ENCODE measurements at places on chromosomes 4 and X.

- DNase-seq = no peak
Observed at GRCh38 chr4:138241281-138242075, 671 bp downstream of the SLC7A11 start.

GRCh38 chrX:152946681-152947080 is 47.2 kb downstream of the PNMA5 start:
- DNase-seq = no peak

DNA sequence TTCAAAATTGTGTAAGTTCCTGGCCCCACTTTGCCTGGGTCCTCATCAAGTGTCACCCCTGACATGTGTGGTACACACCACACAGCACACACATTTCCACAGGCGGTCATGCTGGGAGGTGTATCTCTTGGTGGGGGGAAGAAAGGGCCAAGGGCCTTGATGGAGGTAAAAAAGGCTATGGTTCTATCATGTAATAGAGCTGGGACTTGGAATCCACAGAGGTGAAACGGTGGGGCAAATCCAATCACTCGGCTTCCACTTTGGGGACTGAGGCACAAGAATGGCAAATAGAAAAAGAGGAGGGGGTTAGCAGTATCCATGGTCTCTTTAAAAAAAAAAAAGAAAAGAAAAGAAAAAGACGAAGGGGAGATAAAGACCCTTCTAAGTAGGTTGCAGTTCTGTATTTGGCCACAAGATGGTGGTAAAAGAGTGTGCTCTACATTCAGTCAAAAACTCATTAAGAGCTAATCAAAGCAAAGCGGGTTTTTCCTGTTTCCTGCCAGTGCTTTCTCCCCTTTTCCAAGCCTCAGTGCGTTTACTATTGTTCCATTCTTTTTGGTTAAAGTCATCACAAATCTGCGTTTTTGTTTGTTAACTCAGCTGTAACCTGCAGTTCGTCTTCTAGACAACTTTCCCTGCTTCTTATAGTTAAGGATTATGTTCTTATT is 37.0 kb upstream of the ATP6AP2 start:
- no peak for DNase-seq

DNA sequence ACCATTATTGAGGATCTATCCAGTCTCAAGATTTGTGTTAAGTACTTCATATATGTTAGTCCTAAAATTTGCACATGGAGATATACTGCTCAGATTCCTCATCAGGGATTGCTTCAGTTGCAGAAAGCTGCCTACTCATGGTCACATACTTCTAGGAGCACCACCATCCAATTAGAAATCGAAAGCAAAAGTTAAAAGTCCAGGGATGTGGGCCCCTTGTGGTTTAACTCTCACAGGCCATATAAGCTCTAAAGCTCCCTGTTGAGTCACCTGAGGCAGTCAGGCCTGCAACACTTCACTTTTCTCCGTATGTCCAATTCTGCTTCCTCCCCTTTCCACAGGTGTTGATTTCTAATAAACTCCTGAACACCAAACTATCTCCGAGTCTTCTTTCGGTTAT is 84.2 kb downstream of the CNOT6L start:
- no peak for DNase-seq

GRCh38 chr4:64495946-64496345 is 86.7 kb upstream of the TECRL start:
- DNase-seq = no peak

DNA sequence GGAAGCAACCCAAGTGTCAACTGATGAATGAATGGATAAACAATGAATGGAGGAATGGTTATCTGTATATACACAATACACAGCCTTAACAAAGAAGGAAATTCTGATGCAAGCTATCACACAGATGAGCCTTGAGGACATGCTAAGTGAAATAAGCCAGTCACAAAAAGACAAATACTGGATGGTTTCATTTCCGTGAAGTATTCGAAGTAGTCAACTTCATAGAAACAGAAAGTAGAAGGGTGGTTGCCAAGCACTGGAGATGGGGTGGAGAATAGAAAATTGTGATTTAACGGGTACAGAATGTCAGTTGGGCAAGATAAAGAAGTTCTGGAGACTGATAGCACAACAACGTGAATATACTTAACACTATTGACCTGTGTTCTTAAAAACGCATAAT is 28.2 kb downstream of the CENPU start:
- DNase-seq = no peak

All from stimulated activated CD8-positive, alpha-beta memory T cell treated with anti-CD3 and anti-CD28 coated beads, Interleukin-7, amount 100 ng/mL, for 24 hours (primary cell).